ENCODE measurements at places on chromosomes 16 and 17. TPM values are rescaled to one million over a fixed set of nuclear protein-coding genes. Genes with fewer than 3 reads are reported as not detected.

Gene PDPK1
- 34.6 TPM for total RNA-seq

Gene ZG16B
- total RNA-seq: 0.29 TPM

Gene KRTAP9-4
- total RNA-seq: not detected

Gene CCL3
- total RNA-seq: not detected

Gene GAS7
- 21.7 TPM for total RNA-seq

Gene CACNA1G
- under 0.01 TPM for total RNA-seq

Gene GP1BA
- total RNA-seq: under 0.01 TPM

Gene WRAP53
- total RNA-seq: 15.7 TPM

Measured in placental pericyte (primary cell).